ENCODE measurements at places on chromosomes 2 and 18.

- no peak for DNase-seq
Measured at GRCh38 chr2:68768951-68769350, 34.3 kb downstream of the ARHGAP25 start.

DNA sequence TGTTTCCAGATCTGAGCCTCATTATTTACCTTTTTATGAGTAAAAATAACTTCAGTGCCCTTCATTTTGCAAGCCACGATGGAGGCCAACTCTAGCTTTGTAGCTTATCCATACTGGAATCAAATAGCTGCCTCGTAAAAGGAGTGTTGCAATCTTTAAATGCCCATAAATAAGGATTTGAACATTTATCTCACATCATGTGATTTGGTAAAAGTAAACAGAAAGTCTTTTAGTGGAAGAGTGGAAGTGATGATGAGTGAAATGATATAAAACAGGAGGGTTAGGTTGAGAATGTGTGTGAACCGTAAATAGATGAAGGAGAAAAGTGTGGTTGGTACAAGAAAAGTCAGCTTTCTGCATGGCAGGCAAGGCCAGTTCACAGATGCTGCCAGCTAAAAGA, 348.9 kb downstream of the OSR1 start:
- DNase-seq: no peak

DNA sequence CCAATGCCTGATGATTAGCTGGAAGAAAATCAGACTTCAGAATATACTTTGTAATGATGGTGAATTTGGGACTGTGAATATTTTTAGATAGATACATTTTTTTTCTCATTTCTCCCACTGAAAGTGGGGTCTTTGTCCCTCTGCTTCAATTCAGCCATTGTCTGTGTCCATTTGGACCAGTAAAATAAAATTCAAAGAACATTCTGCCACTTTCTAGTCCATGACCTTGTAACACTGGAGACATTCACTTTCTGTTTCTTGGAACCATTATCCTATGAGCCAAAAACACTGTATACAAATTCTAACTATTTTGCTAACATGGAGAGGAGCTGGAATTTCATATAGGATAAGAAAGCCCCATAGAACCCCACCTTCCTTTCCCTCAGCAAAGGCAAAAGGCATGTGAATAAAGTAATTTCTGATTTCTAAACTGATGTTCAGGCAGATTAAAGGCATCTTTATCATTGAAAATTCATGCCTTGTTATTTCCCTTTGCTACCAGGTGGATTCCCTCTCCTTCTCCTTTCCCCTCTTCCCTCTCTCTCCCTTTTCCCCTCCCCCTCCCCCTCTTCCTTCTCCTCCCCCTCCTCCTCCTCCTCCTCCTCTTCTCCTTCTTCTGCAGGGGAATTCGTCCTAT, 2010.4 kb upstream of the LRRTM1 start:
- DNase-seq: no peak

- DNase-seq: no peak
Measured at GRCh38 chr2:43215673-43216255, 10.6 kb downstream of the ZFP36L2 start.

GRCh38 chr18:73509460-73509859, 638.2 kb downstream of the FBXO15 start:
- DNase-seq: no peak

DNA sequence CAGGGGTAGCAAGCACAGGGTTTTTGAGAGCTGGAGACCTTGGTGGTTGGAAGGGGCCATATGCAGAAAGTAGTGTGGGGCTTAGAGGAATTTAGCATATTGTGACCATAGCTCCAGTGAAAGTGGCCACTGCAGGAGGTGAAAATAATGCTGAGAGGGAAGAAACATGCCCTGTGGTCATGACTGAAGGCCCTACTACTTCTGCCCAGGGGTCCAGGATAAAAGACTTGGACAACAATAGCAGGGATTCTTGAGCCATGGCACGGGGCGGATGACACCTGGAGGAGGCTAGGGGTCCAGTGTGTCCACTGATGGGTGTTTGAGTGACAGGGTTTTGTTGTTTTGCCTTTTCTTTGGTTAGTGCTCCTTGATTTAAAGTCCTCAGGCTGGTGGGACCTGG, 694.6 kb downstream of the CPS1 start:
- DNase-seq: no peak

- DNase-seq: no peak
Measured at GRCh38 chr2:16660556-16660955, 5.1 kb downstream of the CYRIA start.

DNA sequence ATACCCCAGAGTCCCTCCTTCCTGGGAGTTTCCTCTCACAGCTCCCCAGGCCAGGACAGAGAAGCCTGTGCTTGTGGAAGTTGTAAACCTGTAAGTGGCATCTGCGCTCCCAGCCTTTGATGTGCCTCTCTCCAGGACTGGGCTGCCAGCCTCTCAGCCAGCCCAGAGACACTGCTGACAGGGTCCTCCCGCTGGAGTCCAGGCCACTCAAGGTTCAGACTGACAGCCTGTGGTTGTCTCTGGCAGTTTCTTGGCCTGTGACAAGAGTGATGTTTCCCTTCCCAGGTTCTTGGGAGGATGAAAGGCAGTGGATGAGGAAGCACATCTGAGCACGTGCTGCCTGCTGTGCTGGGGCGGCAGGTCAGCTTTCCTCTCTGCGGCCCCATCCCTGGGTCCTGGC, 3.0 kb downstream of the SLC35F6 start:
- no peak for DNase-seq

DNA sequence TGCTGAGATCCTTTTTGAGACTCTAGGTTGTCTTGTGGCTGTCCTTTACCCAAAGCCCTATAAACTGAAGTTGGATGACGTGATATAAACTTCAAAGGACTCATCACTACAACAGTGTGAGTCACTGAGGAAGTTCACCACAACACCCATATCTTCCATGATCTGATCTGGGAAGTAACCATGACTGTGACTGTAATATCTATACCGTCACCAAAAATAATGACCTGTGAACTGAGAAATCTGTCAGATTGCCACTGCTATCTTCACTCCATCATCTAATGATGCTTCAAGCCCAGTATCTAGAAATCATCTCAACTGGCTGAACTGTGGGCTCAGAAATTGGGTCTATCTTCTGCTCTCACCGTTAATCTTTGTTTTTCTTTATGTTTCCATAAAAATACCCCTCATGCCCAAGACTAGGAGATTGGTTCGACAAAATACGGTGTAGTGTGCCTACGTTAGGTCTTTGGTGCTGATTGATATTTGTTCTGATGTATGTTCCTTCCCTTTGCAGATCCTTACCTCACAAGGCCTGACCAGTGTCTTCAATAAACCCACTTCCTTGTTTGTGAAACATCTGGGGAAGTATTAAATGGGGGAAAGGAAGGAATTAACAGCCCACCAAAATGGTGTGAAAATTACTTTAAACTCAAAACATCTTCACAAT, 78.2 kb downstream of the MYL12B start:
- DNase-seq: no peak

GRCh38 chr2:85611217-85611704, 605 bp downstream of the C2orf68 start:
- DNase-seq: no peak

DNA sequence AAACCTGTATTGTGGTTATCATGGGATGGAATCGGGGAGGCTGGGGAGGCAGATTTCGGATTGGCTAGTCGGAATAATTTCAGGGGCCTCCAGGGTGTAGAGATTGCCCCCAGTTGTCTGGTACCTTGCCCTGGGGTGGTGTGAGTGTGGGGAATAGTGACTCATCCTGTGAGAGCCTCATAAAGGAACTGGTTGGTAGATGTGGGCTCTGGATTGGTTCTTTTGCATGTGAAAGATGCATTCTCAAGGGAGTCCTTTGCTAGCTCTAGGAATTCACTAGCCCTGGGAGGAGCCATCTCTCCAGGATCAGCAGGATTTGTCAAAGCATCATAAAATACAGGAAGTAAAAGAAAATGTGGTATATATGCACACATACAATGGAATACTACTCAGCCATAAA, 331.6 kb downstream of the SETBP1 start:
- no peak for DNase-seq

DNA sequence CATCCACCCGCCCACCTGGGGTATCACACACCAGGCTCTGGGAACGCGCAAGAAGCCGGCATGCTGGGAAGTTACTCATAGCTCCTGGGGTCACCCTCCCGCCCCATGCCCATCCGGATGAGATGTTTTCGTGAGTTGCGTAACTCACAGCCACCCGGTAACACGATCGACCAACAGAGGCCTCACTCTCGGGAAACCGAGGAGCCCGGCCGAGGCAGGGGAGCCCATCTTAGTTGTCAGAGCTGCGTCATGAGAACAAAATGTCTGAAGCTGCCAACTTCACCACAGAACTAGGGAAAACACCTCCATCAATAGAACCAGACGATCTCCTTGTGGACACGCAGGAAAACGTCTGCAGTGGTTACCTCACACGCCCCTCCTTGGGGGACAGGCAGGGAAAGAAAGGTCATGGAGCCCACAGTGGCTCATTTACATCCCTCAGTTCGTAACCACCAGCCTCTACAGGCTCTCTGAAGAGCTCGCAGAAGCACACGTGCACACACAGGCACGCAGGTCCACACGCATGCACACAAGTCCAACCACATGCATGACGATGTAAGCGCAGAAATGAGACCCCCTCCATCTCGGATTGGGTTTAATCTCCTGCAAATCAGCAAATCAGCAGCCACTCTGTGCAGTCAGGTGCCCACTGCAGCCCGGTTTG, 26.2 kb downstream of the ADI1 start:
- DNase-seq: no peak

GRCh38 chr18:8478166-8478967, 130.9 kb upstream of the RAB12 start:
- peak; percentile 53 for DNase-seq

DNA sequence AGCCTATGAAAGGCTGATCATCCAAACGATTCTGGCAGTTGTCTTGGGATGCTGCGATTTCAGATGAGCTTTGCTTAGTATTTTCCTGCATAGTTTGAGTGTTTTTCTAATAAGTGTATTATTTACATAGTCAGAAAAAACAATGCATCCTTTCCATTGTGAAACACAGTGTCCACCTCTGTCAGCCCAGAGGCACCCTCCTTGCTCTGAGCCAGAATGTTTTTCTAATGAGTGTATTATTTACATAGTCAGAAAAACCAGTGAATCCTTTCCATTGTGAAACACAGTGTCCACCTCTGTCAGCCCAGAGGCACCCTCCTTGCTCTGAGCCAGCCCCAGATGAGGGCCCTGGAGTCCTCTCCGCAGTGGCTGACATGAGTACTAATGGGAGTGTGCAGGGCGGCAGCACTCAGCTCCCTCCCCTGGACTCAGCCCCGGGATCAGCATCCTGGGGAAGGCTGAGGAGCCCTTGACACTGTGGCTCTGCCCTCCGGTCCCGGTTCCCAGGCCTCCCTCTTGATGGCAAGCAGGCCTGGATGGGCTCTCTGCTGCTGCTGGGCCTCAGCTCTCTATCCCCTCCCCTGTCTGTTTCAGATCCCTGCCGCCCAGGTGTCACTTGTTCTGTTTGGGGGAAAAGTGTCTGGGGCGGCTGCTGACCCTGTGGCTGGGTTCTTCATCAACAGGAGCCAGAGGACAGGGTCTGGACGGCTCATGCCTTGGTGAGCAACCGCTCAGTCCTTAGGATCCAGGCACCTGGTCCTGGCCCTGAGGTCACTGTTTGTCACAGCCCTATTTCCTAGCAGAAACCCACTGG, 5.9 kb downstream of the MFSD2B start:
- DNase-seq: no peak

- DNase-seq: peak; percentile 35
Measured at GRCh38 chr2:172462373-172462848, 35.0 kb downstream of the ITGA6 start.

- DNase-seq: peak; percentile 48
Measured at GRCh38 chr2:135043345-135043744, 3.9 kb downstream of the MAP3K19 start.

All from CD4-positive, alpha-beta T cell treated with Interleukin-17A for 4 hours (primary cell).